ENCODE measurements at places on chromosomes 16 and 17.

- no peak for DNase-seq
Measured at GRCh38 chr17:1714427-1714979, 4.3 kb upstream of the TLCD2 start.

- DNase-seq = peak; percentile 31
Measured at GRCh38 chr17:42276609-42277341, 584 bp upstream of the STAT5B start.

DNA sequence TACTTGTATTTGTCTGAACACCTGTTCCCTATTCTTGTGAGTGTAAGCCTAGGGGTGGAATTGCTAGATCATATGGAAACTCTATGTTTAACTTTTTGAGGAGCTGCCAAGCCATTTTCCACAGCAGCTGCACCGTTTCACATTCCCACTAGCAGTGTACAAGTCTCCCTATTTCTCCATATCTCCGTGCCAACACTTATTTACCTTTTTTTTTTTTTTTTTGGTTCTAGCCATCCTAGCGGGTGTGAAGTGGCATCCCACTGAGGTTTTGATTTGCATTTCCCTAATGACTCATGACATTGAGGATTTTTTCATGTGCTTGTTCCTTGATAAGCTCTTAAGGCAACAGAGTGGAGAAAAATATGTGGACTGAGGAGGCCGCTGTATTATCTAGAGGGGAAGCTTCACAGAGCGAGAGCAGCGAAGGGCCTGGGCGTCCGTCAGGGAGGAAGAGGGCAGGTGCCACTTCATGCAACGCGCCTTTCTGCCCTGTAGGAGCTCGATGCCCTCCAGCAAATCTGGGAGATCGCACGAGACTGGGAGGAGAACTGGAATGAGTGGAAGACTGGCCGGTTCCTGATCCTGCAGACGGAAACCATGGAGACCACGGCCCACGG lies 50.0 kb downstream of the DNAH2 start:
- no peak for DNase-seq

DNA sequence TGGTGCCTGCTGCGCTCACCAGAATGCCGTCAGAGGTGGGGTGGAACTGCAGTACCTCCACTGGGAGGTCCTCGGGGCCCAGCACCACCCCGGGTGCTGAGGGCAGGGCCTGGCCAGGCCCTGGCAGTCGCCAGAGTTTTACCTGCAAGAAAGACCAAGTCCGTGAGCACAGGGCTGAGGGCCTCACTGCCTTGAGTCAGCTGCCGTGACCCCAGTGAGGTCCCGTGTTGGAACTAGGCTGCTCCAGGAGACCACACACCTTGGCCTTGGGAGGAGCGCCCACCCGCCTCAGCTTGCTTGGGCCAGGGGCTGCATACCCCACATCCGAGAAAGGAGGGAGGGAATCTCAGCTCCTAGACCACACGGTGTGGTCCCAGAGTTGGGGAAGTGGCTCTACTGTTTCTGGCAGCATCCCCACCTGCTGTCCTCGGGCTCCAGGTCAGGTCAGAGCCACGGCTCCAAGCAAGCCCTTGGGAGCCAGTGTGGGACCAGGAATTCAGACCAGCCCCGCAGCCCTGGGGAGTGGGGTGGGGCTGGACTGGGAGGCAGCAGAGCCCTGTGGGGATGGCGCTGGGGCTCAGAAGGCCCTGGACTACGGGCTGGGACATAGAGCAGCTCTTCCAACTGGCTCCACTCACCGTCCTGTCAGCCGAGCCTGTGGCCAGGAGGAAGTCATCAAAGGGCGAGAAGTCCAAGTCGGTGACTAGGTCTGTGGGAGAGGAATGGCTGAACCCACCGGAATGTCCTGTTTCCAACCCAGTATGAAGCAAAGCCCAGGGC lies 8.7 kb downstream of the CORO7 start:
- no peak for DNase-seq

DNA sequence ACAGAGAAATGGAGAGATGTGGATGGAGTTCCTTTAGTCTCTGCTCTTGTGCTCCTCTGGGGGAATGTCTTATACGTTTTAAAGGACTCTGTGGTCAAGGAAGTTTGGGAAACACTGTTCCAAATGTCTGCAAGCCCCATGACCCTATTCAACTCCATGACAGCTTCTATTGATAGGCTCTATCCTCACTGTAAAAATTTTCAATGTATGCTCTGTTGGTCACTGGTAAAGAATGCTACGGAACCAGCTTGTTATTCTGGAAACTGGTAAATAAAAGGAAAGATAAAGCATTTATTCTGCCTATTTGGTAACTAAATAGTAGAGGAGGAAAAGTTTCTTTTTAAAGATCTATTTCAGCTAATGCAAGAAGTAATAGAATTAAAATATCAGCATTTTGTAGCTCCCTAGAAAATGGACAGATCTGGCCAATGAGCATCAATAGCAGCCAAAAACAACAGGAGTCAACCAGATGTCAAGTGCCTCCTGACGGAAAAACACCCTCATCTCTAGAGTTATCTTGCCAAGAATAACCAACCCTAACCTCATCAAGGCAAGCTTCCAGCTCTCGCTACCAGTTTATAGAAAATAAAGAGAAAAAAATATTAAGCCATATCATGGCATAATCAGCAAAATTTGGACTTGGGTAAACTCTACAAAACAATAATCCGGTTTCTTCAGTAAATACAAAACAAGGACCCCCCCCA lies 16.1 kb downstream of the GDE1 start:
- no peak for DNase-seq

GRCh38 chr16:85629326-85629725 lies 16.2 kb downstream of the GSE1 start:
- DNase-seq = no peak

- DNase-seq = no peak
Measured at GRCh38 chr16:22710326-22710725, 103.6 kb upstream of the HS3ST2 start.

DNA sequence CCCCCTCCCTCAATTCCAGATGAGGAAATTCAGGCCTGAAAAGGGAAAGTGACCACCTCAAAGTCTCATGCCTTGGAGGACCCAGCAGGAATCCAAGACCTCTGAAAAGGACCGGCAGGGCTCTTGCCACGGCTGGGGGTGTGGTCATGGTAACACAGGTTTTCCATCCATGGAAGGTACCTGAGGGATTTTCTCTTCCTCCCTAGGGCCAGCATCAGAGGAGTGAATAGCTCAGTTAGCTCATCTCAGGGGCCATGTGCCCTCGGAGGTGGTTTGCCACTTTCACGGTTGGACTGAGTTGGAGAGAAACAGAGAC lies 1.3 kb downstream of the CIITA start:
- DNase-seq = peak; percentile 35

GRCh38 chr16:84729716-84730320 lies 30.0 kb downstream of the USP10 start:
- no peak for DNase-seq
